ENCODE measurements at places on chromosomes 11 and 22.

DNA sequence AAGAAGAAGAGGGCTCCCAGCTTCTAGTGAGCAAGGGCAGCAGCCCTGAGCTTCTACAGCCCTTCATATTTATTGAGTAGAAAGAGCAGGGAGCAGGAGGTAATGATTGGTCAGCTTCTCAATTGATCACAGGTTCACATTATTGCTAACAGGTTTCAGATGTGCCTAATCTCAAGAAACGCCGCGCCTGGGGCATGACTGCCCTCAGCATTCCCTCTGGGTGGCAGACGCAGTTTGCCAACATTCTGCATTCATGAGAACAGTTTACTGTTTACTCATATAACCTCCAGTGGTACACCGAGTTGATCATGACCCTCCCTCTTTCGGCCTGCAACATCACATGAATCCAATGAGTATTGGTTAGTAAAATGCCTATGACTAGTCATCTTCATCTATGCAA is 4.7 kb upstream of the ZNF74 start:
- no peak for DNase-seq

GRCh38 chr11:102833731-102834130 is 9.7 kb downstream of the MMP3 start:
- DNase-seq, result no peak

DNA sequence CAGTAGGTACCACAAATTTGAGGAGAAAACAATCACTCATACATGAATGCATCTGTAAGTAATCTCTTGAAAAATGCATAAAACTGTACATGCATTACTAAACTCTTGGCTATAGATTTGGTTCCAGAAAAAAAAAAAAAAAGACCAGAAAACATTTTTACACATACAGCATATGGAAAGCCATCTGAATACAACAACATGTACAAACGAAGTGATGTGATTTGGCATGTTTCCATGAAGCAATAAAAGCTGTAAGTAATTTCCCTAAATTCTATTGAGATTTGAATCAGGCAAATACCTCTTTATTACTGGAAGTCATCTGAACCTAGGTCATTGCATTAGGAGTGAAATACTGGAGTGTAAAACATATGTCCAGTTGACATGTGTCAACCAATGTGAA is 31.9 kb upstream of the ZC3H12C start:
- DNase-seq, result no peak

- no peak for DNase-seq
Measured at GRCh38 chr11:2321311-2321683, 19.5 kb downstream of the TSPAN32 start.

DNA sequence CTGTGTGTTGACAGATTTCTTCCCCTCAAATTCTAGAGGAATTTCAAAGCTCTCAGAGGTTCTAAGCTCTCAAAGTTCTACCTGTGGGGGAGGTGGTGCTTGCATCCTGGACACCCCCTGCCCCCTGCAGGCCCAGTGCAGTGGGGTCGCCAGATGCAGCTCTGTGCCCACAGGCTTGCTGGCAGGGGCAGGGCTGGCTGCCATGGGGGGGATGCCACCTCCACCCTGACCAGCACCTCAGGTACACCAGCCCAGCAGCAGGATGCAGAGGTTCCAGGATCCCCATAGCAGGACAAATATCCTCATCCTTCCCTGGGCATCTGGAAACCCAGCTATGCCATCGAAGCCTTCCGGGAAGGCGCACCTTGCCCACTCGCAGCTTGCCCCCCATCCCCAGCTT is 91.1 kb downstream of the BRD1 start:
- no peak for DNase-seq

GRCh38 chr22:19848298-19849224 is 6.1 kb downstream of the GNB1L start:
- no peak for DNase-seq

DNA sequence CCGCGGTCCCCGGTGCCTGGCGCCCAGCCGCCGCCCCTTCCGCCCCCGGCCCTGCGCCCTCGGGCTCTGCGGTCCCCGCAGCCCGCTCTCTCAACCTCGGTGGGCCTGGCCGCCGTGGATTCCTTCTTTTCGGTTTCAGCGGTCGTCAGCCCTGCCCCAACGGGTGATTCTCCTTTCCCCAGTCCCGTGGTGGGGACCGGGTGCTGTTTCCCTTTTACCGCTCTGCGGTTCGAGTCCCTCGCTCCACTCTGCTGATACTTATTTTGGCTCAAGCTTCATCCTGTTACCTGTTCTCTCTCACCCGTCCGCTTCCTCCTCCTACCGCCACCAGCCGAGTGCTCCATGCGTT is 494 bp downstream of the ZDHHC5 start:
- no peak for DNase-seq

DNA sequence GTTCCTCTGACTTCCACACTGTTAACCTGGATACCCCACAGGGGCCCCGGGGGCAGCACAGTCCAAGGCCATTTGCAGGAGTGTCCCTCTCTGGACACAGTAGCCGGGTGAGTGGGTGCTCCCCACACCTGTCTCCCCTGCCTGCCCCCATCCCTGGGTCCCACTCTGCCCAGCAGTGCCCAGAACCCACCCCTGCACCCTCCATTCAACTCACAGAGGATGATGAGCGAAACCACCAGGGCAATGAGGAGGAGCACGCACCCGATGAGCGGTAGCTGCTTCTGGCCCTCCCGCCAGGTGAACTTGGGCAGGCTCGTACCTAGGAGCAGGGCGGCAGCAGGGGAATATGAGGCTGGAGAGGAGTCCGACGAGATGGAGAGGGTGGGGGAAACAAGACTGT is 12.2 kb downstream of the TMPRSS13 start:
- no peak for DNase-seq

DNA sequence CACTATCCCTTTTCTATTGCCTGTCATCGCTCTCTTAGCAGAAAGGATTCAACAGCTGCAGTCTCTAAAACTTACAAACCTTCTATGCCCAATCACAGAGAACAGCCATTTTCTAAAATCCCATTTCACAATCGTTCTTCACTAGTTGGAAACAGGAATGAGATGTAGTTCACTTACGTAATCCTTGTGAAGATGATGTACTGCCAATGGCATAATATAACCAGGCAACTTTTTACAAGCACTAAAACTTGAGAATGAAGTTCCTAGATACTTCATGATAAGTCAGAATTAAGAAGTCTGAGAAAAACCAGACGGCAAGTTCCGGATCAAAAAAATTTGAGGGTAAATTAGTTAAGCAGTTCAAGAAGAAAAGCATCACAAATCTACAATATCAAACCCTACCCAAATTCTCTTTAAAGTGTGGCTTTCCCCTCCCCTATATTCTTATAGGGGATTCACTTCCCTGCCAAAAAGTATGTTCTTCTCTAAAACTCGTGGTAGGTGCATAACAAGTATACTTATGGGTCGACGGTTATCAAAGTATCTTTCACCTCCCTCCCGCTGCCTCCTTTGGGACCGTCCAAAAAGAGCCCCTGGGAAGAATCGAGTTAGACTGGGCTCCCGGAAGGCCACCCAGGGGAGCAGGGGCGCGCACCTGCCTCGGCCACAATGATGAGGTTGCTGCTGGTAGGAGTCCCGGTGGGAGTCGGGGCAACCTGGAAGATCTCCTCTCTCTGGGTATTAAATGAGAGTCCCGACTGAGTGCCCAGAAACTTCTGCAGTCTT is 666 bp downstream of the MSANTD4 start:
- no peak for DNase-seq

- DNase-seq, result no peak
Measured at GRCh38 chr22:19974268-19974861, 32.7 kb upstream of the TXNRD2 start.

- no peak for DNase-seq
Measured at GRCh38 chr11:69490516-69490915, 9.1 kb downstream of the LINC01488 start.
